ENCODE measurements at places on chromosomes 4 and X.

DNA sequence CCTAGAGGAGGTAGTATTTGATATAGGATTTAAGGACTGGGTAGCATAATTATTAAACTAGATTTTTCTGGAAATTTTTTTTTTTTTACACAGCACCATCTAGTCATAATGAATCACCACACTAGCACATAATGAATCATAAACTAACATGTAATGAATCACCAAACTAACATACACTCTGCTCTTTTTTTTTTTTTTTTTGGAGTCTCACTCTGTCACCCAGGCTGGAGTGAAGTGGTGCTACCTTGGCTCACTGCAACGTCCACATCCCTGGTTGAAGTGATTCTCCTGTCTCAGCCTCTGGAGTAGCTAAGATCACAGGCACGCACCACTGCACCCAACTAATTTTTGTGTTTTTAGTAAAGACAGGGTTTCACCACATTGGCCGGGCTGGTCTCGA is 92.5 kb downstream of the FAM13A start:
- no peak for DNase-seq

GRCh38 chrX:37783305-37783704 is 3.4 kb downstream of the CYBB start:
- DNase-seq: no peak

GRCh38 chrX:85109235-85109634 is 105.6 kb downstream of the APOOL start:
- no peak for DNase-seq

- DNase-seq: no peak
Measured at GRCh38 chr4:133550436-133550835, 401.3 kb downstream of the PCDH10 start.

- no peak for DNase-seq
Measured at GRCh38 chr4:112853662-112854256, 195.7 kb upstream of the ANK2 start.

DNA sequence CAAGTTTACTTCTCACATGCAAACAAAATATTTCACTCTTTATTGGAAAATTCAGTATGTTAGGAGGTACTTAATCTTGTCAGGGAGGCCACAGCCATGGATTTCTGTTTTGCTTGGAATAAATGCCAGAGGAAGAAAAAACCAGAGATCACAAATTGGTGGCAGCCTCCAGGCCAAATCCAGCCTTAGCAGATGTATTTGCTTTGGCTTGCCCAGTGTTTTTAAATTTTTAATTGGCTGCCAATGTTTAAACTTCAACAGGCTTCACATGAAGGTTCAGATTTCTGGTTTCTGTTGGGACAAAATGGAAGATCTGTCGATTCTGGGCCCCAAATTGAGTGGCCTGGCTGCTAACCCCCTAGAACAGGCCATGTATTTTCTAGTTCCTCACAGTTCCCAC is 19.2 kb downstream of the YY2 start:
- DNase-seq: no peak

GRCh38 chrX:147800663-147801062 is 111.1 kb upstream of the FMR1 start:
- DNase-seq: no peak

DNA sequence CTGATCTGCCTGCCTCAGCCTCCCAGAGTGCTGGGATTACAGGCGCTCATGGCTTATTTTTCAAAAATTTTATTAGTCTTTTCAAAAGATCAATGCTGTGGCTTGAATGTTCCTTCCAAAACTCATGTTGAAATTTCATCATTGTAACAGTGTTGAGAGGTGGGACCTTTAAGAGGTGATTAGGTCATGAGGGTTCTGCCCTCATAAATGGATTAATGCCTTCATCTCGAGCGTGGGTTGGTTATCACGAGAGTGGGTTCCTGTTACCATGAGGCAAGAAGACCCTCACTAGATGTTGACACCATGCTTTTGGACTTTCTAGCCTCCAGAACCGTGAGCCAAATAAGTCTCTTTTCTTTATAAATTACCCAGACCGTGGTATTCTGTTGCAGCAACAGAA is 30.3 kb downstream of the EIF2S3 start:
- DNase-seq: no peak

DNA sequence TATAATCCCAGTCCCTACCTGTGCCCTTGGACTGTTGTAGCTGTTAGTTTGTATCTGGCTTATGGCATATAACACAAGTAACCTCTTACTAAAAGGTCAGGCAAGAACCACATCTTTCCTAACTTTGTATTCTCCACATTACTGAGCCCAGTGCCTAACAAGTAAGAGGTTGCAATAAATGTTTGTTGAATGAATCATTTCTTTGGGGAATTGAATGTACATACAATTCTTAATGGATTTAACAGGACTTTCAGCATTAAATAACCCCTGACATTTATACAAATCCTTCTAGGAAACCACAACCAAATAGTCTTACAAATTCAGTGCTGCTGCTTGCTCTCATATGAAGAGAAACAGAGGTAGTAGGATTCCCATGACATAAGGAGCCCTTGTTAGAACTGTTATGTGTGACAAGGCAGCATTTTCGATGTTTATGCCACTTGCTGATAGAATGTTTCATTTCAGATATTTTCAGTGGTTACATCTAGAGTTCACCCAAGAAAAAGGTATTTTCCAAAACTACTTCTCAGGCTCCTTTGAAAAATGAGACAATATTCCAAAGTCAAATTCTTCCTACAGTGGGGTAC is 62.0 kb downstream of the MBNL3 start:
- no peak for DNase-seq

DNA sequence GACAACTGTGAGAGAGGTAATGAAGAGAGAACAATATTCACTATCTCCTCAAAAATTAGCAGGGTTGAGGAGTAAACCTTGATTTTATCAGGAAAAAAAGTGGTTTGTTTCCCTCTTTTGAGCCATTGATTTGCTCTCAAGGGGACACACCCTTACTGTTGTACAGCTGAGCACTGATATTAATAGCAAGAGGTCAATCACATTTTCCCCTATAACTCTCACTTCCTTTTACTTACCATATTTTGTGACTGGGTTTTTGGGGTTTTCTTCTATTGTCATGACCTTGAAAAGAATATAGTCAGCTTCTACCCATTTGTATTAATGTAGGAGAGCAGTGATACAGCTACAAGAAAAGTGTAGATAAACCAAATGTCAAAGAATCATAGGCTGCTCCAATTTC is 70.2 kb upstream of the LONRF3 start:
- DNase-seq: no peak

- no peak for DNase-seq
Measured at GRCh38 chrX:103681443-103681842, 5.1 kb downstream of the MORF4L2 start.

DNA sequence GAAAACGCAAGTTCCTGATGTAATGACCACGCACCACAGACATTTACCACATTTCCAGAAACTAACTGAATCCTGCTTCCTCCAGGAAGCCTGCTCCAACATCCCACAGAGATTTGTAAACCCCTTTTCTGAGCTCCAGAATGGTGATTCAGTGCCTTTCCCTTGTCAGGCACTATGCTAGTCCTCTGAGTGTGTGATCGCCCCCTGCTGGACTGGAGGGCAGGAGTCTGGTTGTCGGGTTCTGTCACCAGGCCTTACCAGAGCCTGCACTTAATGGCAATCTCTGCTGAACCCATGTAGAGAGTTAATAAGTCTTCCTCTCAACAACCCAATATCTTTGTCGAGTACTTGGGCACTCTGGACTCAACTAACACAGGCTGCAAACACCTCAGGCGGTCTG is 14.5 kb upstream of the KDM5C start:
- DNase-seq: no peak

DNA sequence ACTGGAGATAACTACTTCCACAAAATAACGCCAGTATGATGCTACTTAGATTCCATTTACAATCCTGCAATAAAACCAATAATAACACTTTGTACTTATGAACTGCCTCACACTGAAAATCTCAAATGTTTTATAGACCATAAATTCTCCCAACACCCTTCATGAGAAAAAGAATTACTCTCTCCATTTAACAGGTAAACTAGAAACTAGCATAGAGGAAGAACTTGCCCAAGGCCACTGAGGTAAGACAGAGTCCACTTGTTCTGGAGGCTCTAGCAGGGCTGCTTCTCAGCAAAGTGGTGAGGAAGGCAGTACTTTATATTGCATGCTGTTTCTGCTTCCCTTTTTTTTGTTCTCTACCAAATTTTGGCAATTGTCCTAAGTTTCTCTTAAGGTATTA is 11.5 kb upstream of the BMP3 start:
- DNase-seq: no peak

- DNase-seq: no peak
Measured at GRCh38 chrX:154021131-154021611, 1.5 kb upstream of the IRAK1 start.

GRCh38 chrX:116170511-116170910 is at the start of gene AGTR2:
AGTR2 (plus strand) TSS chrX:116170744; CDS start chrX:116172281, 1,537 bp downstream.
- DNase-seq: no peak

GRCh38 chr4:150251752-150252190 is 173.5 kb downstream of the DCLK2 start:
- DNase-seq: no peak

GRCh38 chr4:82529322-82529721 is 32.5 kb downstream of the TMEM150C start:
- DNase-seq: no peak

DNA sequence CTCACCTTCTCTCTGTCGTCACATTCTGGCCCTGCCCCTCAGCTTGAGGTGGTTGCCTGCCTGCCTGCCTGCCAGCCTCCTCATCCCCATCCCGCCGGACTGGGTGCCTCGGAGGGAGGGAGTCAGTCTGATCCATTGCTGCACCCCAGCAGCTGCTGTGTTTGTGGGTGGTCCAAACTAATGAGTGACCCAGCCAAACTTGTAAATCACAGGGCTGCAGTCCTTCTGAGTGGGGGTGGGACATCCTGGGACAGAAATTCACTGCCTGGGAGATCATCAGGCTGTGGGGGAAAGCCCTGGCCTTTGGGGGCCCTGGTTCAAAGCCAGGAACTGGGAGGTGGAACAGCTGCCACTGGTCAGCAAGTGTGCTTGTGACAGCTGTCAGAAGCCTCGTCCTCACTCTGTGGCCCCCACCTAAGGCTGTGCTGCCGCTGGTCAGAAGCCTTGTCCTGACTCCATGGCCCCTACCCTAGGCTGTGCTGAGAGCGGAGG is 5.6 kb downstream of the GPR78 start:
- DNase-seq: no peak

DNA sequence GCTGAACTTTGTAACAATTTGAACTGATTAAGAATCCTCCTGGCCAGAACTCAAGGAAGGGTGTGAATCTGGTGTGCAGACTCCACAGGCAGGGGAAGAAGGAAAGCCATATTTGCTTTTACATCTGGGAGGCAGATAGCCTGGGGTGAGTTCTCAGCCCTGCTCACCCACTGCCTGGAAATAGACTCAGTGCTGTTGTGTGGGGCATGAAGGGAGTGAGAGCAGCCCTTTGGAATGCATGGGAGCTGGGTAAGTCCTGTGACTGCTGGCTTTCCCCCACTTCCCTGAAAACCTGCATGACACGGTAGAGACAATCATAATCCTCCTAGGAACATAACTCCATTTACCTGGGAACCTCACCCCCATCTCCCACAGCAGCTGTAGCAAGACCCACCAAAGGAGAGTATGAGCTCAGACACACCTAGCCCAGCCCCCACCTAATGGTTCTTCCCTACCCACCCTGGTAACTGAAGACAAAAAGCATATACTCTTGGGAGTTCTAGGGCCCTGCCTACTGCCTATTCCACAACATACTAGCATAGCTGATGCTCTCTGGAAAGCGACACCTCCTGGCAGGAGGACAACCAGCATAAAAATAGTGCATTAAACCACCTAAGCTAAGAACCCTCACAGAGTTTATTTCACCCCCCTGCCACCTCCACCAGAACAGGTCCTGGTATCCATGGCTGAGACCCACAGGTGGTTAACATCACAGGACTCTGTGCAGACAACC is 59.3 kb upstream of the UBQLN2 start:
- DNase-seq: no peak

GRCh38 chr4:30939069-30939468 is 218.9 kb downstream of the PCDH7 start:
- no peak for DNase-seq

GRCh38 chrX:24253469-24253868 is 60.4 kb downstream of the SUPT20HL2 start:
- DNase-seq: no peak

- DNase-seq: no peak
Measured at GRCh38 chr4:101089168-101089567, 258.2 kb downstream of the PPP3CA start.

DNA sequence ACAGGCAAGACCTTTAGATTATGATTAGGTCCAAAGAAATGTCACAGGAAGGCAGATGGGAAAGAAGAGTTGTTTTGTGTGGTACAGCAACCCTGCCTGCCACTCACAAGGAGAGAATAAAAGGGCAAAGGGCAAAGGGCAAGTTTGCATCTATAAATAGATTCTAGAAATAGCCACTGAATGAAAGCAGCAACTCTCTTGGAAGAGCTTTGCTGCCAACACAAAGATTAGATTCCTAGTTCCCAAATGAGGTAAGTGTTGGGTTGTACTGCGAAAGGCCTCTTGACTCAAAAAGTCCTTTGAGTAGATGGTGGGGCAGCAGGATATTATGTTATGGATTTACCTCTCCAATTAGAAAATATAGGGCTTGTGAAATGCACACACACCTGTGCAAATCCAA is 61.2 kb downstream of the MOSPD2 start:
- DNase-seq: no peak
